ENCODE measurements at places on chromosomes 1 and 21.

- no peak for DNase-seq
Measured at GRCh38 chr1:35571263-35571662, 1.9 kb upstream of the TFAP2E start.

DNA sequence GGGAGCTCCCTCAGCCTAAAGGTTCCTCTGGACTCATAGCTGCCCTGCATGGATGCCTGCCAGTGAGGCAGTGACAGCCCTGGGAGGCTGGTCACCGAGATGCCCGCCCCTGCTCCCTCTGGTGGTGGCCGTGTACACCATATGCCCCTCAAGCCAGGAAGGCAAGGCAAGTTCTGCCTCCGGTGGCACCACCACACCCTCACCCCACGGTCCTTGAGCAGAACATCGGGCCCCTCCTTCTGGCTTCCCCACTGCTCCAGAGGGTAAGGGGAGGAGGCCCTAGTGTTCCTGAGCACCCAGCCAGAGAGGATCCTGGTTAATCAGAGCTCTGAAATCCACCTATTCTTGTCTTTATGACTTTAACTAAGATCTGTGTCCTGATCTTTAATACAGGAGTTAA is 1.5 kb upstream of the S100A14 start:
- DNase-seq: no peak

GRCh38 chr1:5331101-5331500 is 661.1 kb downstream of the NPHP4 start:
- DNase-seq: no peak

GRCh38 chr1:47491341-47491753 is 53.5 kb downstream of the FOXD2 start:
- no peak for DNase-seq

- no peak for DNase-seq
Measured at GRCh38 chr1:4175566-4176405, 275.7 kb upstream of the C1orf174 start.

- no peak for DNase-seq
Measured at GRCh38 chr1:156801409-156802121, 15.1 kb downstream of the SH2D2A start.

GRCh38 chr21:33760641-33761440 is 118.5 kb downstream of the ITSN1 start:
- DNase-seq: no peak

- DNase-seq: no peak
Measured at GRCh38 chr1:85394130-85394529, 70.8 kb downstream of the DDAH1 start.

DNA sequence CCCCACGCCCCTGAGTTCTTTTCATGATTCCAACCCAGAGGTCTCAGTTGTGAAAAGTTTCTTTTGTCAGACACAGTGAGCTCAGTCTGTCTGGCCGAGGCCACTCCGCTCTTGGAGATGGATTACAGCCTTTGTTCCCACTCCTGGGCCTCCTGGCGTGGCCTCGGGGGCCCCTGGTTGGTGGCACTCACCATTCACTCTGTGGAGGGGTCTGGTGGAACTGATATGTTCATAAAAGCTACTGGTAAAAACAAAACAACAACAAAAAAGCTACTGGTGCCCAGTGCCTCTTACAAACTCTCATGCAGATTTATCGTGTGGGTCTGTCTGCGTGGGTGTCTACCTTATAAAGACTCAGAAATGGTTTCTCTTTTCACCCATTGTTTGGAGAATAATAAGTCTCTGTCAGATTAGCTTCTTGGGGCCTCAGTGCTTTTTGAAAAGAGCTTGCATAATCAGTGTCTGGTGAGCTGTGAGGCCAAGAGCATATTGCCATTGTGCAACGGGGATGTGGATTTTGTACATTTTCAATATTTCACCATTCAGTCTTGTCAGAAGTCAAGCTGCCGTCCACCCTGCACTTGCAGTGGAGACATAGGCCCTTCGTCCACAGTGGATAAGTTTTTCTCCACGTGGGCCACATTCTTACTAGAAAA is 86.7 kb downstream of the GALNT2 start:
- no peak for DNase-seq

DNA sequence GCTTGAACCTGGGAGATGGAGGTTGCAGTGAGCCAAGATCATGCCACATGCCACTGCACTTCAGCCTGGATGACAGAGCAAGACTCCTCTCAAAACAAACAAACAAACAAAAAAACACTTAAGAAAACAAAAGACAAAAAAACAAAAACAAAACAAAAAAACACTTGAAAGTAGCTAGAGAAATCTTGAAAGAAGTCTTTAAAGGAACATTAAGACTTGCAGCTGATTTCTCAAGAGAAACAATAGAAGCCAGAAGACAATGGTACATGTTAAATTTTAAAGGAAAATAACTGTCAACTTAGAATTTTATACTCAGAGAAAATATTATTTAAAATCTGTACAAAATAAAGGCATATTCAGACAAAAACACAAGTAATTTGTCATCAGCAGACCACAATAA is 71.3 kb downstream of the HLX start:
- no peak for DNase-seq

- DNase-seq: no peak
Measured at GRCh38 chr21:37566790-37567615, 200.4 kb downstream of the DYRK1A start.

DNA sequence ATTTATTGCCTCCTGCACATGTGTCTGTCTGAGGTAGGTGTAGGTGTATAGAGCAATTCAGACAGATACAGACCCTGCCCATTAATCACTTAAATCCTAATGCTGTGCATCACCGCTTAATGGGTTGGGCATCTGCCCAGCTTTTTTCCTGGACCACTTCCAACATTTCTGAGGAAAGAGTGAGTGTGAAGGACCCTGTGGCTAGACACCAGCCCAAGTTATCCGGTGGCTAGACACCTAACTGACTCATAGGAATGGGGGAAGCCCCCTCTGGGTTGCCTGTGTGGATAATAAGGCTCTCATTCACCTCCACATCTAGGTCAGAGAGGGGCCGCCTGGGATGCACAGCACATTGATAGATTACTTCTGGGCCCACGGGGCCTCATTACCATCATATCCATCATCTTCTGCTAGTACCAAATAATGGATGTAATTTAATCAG is 121.1 kb upstream of the RAVER2 start:
- DNase-seq: no peak

DNA sequence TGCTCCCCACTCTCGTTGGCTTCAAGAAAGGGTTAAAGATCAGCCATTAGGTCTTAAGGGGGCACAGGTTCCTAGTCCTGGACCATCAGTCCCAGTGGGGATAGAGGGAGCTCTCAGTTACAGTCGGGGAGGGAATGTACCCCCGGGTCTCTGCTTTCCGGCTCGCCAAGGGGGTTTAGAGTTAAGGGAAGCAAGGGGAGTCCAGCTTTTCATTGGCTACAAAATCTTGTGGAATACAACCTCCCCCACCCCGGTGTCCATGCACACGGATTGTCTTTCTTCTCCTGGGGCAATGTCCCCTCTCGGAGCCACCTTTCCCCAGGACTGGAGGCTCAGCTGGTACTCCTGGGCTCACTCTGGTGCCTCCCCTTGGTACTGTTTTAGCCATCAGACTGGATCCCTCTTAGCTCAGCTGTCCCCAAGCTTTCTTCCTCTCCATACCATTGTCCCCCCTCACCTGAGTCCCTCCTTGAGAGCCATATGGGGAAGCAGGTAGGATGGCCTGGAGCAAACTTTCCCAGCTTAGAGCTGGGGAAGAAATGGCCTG is at the start of gene A3GALT2:
Gene A3GALT2 (minus strand): TSS at position 480 of the 547 bp plus-strand sequence. CDS start 0 bp downstream, at position 480.
- no peak for DNase-seq

- DNase-seq: no peak
Measured at GRCh38 chr1:11211925-11212587, 22.9 kb downstream of the ANGPTL7 start.

GRCh38 chr1:114530224-114530623 is 19.2 kb upstream of the TRIM33 start:
- no peak for DNase-seq

GRCh38 chr1:76729142-76729541 is 138.1 kb upstream of the ST6GALNAC5 start:
- no peak for DNase-seq

DNA sequence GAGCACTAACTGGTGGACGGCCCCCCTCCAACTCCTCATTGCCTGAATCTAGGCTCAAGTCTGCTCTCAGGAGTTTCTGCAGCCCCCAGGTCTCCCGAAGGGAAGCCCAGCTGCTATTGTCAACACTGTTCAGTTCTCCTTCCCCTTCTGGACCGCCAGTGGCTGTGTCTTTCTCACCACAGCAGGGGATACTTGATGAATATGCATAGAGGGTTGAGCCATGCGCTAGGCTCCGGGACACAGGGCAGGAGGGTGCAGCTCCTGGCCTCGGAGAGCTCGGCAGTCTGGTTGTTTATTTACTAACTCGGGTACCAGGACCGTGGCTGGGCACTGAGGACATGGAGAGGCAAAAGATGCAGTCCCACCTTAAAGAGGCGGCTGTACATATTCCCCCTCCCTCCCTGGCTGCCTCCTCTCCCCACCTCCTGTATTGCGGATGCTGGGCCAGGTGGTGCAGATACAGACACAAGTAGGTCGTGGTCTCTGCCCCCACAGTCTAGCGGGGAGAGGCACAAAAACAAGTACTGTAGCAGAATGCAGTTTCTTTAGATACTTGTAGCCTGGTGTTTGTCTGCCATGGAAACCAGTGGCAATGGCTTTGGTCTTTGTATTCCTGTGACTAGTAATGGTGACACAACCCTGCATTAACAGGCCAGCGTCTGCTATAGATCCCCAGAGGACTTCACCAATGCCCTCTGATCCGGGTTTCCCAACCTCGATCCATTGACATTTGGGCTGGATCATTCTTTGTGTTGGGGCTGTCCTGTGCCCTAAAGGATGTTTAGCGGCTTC is 26.2 kb downstream of the ARHGEF10L start:
- no peak for DNase-seq

DNA sequence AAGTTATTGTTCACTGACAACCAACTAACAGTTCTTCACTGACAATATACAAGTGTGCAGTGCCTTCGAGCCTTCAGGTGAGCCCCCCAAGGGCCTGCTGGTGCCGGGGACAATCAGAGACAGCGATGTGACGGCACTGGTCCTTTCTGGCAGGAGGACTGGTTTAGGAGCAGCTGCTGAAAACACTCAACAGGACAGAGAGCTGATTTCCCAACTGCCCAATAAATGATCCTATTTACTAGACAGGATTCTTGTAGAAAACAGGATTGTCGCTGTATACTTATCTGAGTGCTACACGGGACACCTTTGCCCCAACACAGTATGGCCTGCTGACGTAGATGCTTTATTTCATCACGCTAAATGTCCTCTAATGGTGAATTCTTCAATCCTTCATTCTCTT is 65.4 kb downstream of the TP53BP2 start:
- DNase-seq: no peak

- DNase-seq: no peak
Measured at GRCh38 chr1:207840380-207840779, 70.5 kb downstream of the CD34 start.

DNA sequence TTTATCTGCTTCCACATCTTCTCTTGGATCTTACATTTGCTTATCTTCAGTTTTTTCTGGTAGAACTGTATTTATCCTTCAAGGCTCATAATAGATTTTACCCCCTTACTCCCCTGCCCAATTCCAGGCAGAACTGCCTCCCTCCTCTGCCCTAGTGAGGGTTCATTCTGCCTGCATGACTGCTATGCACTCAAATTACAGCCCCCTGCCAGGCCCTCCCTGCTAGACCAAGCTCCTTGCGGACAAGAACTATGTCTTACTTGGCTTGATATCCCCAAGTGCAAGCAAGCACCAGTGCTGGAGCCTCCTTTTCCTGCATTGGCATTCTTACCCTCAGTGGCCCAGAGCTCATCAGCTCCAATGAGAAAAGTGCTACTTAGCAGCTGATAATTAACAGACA is 18.1 kb downstream of the MAPKAPK2 start:
- no peak for DNase-seq

GRCh38 chr1:202200112-202200548 is 6.5 kb downstream of the LGR6 start:
- DNase-seq: no peak

- no peak for DNase-seq
Measured at GRCh38 chr1:51175278-51175677, 60.8 kb upstream of the RNF11 start.

DNA sequence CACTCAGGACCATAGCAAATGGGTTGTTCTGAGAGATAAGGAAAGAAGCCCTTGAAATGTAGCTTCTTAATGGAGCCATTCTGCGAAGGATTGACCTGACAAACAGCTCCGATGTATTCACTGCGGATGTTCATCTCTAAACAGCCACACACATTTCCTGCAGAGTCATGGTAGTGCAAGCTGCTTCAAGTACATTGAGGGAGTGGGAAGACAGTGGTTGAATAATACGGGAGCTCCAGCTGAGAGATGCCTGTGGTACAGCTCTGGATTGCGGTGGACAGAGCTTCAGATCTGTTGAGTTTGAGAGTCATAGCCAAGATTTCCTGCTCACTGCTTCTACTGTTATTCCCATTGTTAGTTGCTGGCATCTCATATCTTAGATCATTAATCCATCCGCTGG is 86.6 kb downstream of the ZBTB18 start:
- no peak for DNase-seq

- DNase-seq: no peak
Measured at GRCh38 chr1:59146056-59146455, 150.8 kb upstream of the FGGY start.

- DNase-seq: no peak
Measured at GRCh38 chr1:222547944-222548671, at the start of gene HHIPL2. Gene HHIPL2, minus strand, starts transcription at chr1:222548104. Its CDS starts 60 bp downstream, at chr1:222548044.

DNA sequence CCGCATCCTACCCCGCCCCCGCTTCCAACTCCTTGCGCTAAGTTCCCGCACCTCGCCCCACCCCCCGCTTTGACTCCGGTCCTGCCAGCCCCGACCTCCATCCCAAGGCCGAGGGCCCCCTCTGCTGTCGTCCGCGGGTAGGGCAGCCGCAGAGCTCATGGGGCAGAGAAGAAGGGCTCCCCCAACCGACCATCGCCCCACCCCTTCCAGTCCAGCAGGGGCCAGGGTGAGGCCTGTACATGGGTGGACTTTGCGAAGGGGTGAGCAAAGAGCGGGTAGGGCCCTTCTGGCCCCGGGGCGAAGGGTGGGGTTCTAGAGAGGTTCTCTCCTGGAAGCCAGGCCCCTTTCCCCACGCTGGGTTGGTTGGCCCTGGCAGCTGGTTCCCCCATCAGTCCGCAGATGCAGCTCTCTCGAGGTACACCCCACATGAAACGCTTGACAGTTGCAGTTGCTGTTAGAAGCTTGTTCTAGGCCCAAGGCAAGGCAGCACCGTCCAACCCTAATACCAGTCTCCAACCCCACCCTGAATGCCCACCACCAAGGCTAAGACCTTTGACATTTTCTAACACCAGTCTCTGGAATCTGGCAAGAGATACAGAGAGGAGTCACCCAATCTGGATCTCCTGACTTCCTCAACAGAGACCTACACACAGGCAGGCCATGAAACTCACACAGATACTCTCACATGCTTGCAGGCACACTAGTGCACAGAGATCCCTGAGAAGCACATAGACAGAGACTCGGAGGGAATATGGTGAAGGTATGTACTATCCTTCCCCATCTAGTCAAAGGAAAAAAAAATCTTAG is 25.3 kb upstream of the ADGRB2 start:
- no peak for DNase-seq

GRCh38 chr21:31264574-31264973 is 79.5 kb downstream of the TIAM1 start:
- DNase-seq: no peak

- DNase-seq: no peak
Measured at GRCh38 chr1:195520757-195521156, 1087.5 kb downstream of the KCNT2 start.

GRCh38 chr21:42505090-42505726 is 8.4 kb upstream of the SLC37A1 start:
- DNase-seq: no peak

- DNase-seq: no peak
Measured at GRCh38 chr21:33901412-33902288, 14.0 kb downstream of the ATP5PO start.

All from cortex of kidney (tissue), 1 donor.